ENCODE measurements at places on chromosomes 4 and X.

DNA sequence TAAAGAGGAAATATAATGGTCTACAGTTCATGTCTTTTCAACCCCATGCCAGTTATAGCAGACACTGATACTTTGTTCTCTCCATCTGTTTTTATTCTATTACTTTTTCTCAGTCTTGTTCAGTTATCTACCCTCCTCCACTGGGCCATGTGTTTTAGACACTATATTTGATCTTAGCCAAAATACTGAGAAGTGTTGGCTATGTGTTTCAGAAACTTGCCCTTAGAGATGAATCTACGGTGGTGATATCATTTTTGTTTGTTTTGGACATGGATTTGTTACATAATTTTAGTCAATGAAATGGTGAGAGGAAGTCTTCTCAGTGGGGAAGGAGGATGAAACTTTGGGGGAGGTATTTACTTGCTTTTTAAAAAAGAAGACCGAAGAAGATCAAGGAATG, 211.5 kb upstream of the DDX53 start:
- no peak for DNase-seq

DNA sequence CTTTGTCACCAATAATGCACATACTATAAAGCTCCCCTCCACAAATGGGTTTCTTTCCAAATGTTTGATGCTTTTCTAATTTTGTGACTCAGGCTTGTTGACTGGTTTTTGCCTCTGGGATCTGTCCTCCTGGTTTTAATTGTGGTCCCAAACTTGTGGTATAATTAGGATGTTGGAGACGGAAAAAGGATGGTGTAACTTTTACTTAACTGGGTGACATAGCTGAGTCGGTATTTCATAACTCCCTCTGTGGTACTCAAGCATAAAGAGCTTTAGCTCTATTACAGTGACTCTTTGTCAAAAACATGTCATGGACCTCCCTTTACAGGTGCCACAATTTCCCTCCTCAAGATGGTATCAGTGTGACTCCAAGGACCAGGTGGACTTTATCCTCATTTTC, 119.7 kb upstream of the RBPJ start:
- no peak for DNase-seq

DNA sequence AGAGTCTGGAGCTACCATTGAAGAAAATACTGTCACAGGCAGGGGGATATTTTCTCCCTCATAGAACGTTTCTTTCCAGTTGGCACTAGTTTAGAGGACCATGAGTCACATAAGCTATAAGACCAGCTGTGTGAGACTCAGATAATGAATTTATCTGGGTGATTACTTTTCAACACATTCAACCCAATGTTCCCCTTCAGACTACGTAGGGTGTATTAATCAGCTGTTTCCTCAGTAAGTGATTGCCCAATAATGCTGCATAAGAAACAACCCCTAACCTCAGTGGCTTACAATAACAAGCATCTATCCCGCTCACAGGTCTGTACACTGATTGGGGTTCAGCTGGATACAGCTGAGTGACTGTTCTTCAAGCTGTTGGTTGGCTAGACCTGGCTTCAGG, 38.1 kb downstream of the CBLL2 start:
- DNase-seq, result no peak

DNA sequence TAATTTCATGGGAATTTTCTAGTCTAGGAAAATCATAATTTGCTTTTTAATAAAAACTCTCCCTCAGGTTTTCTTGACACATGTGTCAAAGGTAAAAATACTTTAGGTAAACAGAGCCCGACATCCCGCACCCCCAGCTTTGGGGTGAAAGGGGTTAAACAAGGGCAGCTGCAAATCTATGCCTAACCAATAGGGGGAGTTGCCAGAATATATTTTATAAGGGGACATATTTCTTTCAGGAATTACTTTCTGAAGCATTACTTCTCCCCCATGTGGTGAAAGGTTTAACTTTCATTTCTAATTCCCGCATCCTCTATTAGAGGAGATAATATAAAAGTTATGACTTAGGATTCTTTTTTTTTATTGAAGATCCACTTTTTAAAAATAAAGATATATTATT, 53.9 kb upstream of the HEPH start:
- DNase-seq, result no peak

DNA sequence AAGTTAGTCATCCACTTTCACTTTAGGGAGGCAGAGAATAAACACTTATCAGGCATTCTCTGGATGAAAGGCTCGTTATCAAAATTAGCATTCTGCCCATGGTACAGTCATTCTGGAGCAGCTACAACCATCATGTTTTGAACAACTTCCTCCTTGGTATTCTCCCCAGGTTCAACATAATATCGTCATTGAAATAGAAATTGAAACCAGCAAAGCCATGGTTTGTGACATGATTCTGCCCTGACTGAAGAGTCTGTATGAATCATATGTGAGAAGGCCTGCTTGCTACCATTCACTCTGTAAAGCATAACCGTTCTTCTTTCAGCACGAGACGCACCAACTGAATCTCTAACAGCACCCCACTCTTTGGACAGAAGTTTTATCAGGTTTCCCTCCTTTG, 127.5 kb upstream of the RADX start:
- DNase-seq, result no peak

DNA sequence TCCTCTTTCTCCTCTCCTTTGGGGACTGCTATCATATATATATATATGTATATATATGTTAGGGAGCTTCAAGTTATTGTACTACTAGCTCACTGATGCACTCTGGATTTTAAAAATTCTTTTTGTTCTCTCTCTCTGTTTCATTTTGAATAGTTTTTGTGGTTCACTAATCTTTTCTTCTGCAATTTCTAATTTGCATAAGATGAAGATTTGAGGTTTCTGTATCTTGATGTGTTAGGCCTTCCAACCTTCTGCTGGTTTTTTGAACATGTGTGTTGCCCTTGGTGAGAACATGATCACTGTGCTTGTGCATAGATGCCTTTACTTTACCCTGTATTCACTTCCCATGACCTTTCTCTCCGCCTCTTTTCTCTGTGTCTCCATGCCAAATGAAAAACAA, 7.8 kb upstream of the ZNF718 start:
- no peak for DNase-seq
